ENCODE measurements at places on chromosomes 1 and 21.

DNA sequence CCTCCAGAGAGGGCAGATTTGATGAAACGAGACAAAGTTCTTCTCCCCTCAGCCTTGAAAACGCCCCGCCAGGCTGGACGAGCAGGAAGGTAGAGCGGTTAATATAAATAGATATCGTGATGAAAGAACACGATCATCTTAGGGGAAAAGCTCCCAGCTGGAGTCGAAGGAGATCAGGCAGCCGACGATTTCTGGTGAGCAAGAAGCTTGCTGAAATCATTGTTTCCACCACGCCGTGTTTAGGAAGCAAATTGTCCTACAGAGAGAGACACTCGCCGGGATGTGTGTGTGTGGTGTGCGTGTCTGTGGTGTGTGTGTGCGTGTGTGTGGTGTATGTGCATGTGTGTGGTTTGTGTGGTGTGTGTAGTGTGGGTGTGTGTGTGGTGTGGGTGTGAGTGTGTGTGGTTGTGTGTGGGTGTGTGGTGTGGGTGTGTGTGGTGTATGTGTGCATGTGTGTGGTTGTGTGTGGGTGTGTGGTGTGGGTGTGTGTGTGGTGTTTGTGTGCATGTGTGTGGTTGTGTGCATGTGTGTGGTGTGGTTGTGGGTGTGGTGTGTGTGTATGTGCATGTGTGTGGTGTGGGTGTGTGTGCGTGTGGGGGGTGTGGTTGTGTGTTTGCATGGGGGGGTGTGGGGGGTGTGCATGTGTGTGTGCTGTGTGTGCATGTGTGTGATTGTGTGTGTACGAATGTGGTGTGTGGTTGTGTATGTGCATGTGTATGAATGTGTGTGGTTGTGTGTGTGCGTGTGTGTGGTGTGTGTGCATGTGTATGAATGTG, 44.9 kb upstream of the ARHGEF16 start:
- DNase-seq, result no peak

DNA sequence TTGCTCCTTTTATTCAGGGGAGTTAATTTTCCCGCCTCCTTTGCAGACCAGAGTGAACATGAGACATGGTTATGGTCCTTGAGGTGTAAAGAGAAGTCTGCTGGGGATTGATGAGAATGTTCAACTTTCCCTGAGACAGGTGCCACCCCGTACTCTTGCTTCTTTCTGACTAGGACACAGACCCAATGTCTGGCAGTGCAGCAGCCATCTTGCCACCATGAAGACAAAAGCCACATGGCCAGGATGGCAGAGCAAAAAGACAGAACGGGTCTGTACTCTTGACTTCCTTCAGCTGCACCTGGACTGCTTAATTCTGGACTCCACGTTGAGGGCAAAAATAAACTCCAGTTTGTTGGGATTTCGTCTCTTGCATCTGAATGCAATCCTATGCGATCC, 54.1 kb downstream of the KLHDC7A start:
- no peak for DNase-seq

GRCh38 chr1:201142011-201142848, 12.0 kb downstream of the TMEM9 start:
- DNase-seq, result no peak

GRCh38 chr1:228280106-228280901, 72.5 kb downstream of the OBSCN start:
- DNase-seq, result peak; percentile 6

- no peak for DNase-seq
Measured at GRCh38 chr1:40475268-40475667, 1.8 kb upstream of the ZFP69 start.

DNA sequence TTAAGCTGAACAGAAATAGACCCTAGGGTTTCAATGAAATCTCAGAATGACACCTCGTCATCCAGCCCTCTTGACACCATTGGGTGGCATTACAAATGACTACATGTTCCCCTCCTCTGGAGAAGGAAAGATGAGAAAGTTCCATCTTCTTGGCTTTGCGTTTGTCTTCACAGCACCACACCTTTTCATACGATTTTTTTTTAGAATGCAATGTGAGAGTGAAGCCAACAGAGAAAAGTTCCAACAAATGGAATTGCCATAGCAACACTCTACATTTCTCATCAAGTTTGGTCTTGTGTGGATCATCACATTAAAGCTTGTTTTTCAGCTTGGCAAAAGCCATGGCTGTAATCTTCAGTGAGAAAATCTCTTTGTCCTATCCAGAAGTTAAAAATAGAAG, 183.4 kb upstream of the SNX7 start:
- no peak for DNase-seq

DNA sequence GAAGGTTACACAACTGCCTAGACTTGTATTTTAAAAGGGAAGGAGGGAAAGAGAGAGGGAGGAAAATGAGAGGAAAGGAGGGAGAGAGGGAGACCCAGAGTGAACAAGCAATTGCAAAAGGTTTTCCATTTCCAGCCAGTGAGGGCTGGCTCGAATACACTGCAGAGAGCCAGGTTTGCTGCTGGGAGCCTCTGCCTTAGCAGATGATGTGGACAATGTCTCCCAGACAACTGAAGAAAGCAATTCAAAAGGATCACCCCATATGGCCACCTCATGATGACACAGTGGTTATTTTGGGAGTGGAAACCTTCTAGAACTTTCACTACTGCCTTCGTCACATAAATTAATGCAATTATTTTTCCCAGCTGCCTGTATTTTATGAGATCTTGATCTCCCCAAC, 86.4 kb downstream of the BCAR3 start:
- DNase-seq, result no peak

GRCh38 chr1:17199267-17200044, 5.5 kb upstream of the PADI1 start:
- no peak for DNase-seq

DNA sequence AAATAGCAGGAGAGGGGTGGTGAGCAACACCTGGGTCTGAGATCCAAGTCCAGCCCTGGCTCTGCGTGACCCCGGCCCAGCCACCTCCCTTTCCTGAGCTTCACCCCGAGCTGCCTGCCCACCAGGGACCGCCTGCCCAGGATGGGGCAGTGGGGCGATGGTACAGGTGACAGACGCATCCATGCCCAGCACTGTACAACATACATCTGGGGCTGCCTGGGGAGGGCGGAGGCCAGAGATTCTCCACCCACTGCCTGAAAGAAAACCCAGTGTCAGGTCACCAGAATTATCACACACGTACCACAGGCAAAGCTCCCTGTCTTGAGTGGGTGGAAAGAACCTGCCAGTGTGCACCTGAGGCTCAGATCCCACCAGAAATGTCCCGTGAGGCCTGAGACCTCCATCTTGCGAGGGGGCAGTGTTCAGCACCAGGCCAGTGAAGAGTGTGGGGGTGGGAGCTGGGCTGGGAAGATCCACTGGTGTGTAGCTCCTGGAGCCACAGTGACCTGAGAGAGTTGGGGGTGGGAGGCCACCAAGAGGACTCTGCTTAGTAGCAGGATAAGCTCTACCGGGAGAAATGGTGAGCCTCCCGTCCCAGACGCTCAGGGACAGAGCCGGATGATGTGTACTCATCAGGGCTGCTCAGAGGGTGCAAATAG, 81.5 kb downstream of the DMRTB1 start:
- DNase-seq, result no peak

DNA sequence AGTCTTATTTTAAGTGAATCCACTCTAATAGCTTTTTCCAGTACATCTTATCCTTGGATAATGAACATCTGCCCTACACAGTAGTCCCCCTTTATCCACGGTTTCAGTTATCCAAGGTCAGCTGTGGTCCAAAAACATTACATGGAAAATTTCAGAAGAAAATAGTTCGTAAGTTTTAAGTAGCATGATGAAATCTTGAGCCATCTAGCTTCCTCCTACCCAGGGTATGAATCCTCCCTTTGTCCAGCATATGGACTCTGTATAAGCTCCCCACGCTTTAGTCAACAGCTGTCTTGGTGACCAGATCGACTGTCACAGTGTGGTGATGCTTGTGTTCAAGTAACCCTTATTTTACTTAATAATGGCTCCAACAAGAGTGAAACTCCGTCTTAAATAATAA, 2.6 kb downstream of the GLRX2 start:
- no peak for DNase-seq

DNA sequence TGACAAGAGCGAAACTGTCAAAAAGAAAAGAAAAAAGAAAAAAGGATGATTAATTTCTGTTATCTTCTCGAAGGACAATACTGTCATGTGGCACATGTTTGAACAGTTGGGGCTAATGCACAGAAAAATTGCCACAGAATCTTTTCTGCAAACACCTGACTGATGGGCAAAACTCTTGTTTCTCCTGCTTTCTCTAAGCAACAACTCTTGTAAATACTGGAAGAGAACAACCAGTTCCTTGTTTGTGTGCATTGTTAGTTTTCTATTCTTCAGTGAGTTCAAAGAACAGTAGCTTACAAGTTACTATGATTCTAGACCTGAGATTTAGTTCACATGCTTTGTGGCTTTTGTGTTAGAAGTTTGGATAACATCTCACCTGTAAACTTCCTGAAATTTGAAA, 60.7 kb downstream of the CDC14A start:
- DNase-seq, result no peak

DNA sequence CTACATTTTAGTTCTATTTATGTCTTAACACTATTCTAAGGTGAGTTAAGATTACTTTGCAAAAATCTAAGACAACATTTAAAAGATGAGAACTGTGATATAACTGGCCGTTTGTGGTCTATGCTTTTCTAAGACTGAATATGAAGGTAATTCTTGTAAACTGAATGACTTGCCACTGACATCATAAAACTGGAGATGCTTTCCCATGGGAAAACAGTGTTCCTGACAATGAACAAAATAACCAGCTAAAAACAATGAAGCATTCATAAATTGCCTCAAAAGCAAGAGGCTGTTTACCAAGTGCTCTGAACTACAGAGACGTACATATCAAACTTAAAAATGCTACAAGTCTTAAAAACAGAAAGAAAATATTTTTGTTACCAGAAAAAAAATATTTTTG, 54.7 kb downstream of the APP start:
- no peak for DNase-seq

GRCh38 chr1:26530895-26531598, 1.5 kb downstream of the RPS6KA1 start:
- DNase-seq, result no peak

DNA sequence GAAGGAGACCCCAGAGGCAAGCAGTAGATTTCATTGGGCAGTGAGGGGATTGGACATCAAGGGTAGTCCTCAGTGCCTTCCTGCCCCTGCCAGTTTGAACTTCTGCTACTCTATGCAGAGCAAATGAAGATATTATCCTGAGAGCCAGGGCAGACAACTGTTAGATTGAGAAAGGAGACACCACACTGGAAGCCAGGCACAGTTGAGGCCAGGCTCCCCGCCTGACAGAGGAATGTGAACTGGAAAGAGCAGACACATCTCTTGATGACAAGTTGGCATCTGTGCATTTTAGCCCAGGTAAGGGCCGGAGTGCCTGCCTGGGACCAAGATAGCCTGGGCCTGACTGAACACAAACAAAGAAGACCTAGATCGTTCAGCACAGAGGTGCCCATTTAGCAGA, 16.0 kb downstream of the SH3BGR start:
- DNase-seq, result no peak

DNA sequence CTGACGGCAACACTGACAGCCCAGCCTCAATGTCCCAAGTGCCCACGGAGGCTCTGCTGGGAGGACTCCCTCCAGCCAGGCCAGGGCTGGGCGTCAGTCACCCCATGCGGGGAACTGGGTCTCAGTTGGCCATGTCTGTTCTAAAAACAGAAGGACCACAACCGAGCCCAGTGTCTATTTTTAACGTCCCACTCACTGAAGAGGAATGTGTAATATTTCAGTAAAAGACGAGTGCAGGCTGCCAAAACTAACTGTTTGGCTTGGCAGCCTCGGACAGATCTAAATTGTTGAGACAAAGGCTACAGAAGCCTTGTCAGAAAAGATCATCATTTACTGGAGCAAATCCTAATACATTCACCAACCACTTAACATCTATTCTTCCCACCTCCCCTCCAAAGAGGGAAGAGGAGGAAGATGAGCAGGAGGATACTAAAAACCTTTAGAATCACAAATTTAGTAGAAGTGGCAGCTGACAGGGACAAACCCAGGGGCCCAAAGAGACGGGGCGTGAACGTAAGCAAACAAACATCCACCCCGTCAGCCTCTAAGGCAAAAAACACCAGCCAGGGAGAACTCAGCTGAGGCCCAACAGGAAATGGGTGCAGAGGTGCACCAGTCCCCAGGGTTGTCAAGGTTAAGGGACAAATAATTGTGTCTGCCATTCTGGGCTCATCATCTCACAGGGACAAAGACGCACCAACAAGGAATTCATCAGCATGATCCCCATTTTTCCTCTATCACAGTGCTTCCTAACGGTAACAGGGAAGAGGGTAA, 18.7 kb downstream of the C1orf198 start:
- no peak for DNase-seq

GRCh38 chr1:3345792-3346191, 108.7 kb upstream of the ARHGEF16 start:
- no peak for DNase-seq

All from T-helper 17 cell (primary cell).